ENCODE measurements at places on chromosomes 7 and 10. TPM values are rescaled to one million over a fixed set of nuclear protein-coding genes. Genes with fewer than 3 reads are reported as not detected.

Gene CYP26C1
- total RNA-seq = not detected

Gene FRAT2
- total RNA-seq = 9.1 TPM

Gene ITPRID1
- not detected for total RNA-seq

Gene TRIL
- total RNA-seq = 0.20 TPM

Gene FGFR2
- total RNA-seq = 7.4 TPM

Gene HECW1
- total RNA-seq = 35.3 TPM

Gene LIPM
- not detected for total RNA-seq

Gene H2BK1
- not detected for total RNA-seq

Gene GPR141
- not detected for total RNA-seq

Gene TFR2
- 0.27 TPM for total RNA-seq

Gene MPP7
- not detected for total RNA-seq

Gene NXPH1
- 0.14 TPM for total RNA-seq

Gene ANLN
- 109 TPM for total RNA-seq

Gene PITRM1
- total RNA-seq = 132 TPM

Gene ENKUR
- not detected for total RNA-seq

Gene TET1
- 0.37 TPM for total RNA-seq

Gene CYP3A4
- total RNA-seq = not detected

Gene CWF19L1
- total RNA-seq = 28.5 TPM

Gene C7orf57
- 0.26 TPM for total RNA-seq

Gene AKR1C4
- total RNA-seq = not detected

Gene EN2
- 6.7 TPM for total RNA-seq

Gene NUTM2E
- not detected for total RNA-seq

Gene PRXL2A
- total RNA-seq = 92.2 TPM

Gene COL13A1
- total RNA-seq = not detected

Gene KIAA1549
- 0.58 TPM for total RNA-seq

Gene CPVL
- total RNA-seq = not detected

Gene CTAGE15
- not detected for total RNA-seq

Gene CALML3
- not detected for total RNA-seq

Gene PYROXD2
- total RNA-seq = 7.1 TPM

Gene UBTD1
- 23.3 TPM for total RNA-seq

Gene ZNF804B
- not detected for total RNA-seq

Gene TEX47
- not detected for total RNA-seq

Gene GLUD1
- total RNA-seq = 212 TPM

Gene SORBS1
- total RNA-seq = 3.4 TPM

Gene OPN1SW
- not detected for total RNA-seq

Gene HPSE2
- total RNA-seq = not detected

Gene LRRC18
- not detected for total RNA-seq

Gene MYL10
- total RNA-seq = not detected

Gene OR6V1
- total RNA-seq = not detected

Gene TUBAL3
- total RNA-seq = not detected

Gene TMEM273
- total RNA-seq = 8.9 TPM

Gene RADIL
- 2.2 TPM for total RNA-seq

Gene SUGCT
- total RNA-seq = 9.7 TPM

Gene PKD2L1
- not detected for total RNA-seq

Gene LBX1
- not detected for total RNA-seq

Gene CLCN1
- total RNA-seq = not detected

Gene VWA2
- total RNA-seq = not detected

Gene HYAL4
- total RNA-seq = not detected

Gene C10orf95
- not detected for total RNA-seq

Gene MYO1G
- total RNA-seq = not detected

Gene CDHR3
- total RNA-seq = not detected

Gene TMEM176B
- not detected for total RNA-seq

Gene ZSWIM8
- 22.8 TPM for total RNA-seq

Gene LRIT1
- not detected for total RNA-seq

Gene FHIP2A
- 10.2 TPM for total RNA-seq

Gene EGR2
- 0.03 TPM for total RNA-seq
